ENCODE measurements at places on chromosomes 1 and 21.
A peak's percentile ranks its signal among the peaks of the same experiment; 100 is the strongest.

- DNase-seq = no peak
Observed at GRCh38 chr1:34884536-34884935, 25.0 kb upstream of the SMIM12 start.

DNA sequence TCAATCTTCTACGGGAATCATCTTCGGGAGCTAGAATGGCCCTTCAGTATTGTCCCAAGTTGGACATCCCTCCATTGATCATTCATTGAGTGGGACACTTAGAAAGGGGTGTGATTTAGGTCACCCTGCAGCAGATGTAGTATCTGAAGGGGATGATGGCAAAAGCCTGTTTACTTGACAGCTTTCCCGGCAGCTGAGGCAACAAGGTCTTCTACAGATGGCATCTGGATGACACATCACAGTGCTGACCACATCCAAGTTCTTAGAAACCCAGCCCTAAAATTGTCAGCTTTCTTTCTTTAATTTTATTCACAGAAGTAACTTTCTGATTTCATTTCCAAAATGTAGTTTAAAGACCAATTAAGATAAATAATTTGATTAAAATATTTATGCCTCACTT lies 150.3 kb downstream of the AMY1C start:
- no peak for DNase-seq

- no peak for DNase-seq
Observed at GRCh38 chr1:169989246-169989645, 85.2 kb downstream of the KIFAP3 start.

GRCh38 chr1:215797859-215798258 lies 230.8 kb downstream of the KCTD3 start:
- DNase-seq = no peak

DNA sequence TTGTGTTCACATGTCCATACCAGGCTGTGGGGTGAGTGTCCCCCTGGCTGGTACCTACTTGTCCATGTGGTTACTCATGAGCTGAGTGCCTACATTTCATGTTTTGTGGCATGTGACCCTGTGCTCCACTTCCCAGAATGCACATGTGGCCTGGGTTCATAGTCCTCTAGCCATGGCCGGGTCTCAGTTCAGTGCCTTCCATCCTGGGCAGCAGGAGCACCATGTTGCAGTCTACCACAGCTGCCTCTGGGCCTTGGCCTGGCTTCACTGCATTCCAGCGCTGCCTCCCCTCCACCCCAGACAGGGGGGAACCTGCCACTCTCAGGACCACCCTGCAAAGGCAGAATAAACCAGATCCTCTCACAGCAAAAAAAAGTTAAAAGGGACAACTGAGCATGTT lies 5.5 kb downstream of the CEPT1 start:
- no peak for DNase-seq

DNA sequence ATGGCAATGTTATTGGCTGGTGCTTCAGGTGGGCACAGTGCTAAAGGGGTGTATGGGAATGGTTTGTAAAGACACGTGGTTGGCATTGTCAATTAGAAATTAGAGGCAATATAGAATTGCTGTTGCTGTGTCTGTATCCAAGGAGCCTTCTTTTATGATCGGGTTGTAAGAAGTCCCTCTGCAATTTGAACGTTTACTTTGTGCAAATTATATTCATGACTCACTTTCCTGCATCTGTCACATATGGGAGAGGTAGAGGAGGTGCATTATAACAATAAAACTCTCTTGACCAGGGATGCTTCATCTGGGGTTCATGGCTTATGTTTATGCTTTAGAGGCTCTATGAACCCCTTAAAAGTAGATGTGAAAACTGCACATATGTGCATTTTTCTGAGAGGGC lies 130.4 kb upstream of the DNAH14 start:
- DNase-seq = no peak

GRCh38 chr1:165603810-165604209 lies 27.2 kb upstream of the MGST3 start:
- no peak for DNase-seq

- DNase-seq = no peak
Observed at GRCh38 chr1:89622895-89623294, 10.0 kb upstream of the LRRC8C start.

DNA sequence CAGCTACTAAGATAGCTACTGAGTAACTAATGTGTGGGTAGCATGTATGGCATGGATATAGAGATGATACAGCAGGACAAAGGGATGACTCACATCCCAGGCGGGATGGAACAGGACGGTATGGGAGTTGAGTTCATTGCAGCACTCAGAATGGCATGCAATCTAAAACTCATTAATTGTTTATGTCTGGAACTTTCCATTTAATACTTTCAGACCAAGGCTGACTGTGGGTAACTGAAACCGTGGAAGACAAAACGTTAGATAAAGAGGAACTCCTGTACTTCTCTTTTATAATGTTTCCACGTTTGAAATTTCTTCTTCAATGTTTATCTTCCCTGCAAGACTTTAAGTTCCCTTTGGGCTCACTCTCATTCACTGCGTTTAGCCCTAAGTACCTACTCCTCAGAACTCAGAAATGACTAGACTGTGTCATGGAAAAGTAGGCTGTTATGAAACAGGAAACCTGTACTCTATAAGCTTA lies 151.9 kb downstream of the MAGI3 start:
- peak; percentile 9 for DNase-seq

DNA sequence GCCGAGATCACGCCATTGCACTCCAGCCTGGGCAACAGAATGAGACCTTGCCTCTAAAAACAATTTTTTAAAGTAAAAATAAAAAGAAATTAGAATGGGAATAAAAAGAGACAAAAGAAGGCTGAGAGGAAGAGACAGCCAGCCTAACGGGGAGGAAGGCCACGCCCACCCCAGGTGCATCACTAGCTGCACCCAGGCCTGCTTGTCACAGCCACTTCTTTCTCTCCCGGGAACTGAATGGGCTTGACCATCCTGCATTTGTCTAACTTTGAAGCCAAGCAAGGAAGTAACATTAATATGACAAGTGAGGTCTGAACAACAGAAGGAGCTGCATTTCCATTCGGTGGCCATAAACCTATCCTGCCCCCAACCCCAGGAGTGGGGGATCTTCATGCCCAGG lies 20.8 kb upstream of the EFNA1 start:
- no peak for DNase-seq

DNA sequence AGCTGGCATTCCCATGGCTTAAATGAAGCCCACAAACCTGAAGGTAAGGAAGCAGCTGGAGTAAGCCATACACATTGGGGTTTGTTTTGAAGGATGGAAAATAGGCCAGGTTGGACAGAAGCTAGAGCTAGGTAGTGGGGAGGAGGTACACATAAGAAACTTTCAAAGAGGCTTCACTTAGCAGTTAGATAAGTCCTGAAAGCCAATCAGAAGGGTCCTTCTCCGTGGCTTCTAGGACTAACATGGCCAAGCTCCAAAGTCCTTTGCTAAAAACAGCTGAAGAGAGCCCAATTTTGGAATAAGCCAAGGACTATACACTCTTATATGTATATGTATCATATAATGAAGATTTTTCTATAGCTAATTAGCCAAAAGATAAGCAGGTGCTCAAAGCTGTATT lies 1.8 kb downstream of the EYA3 start:
- DNase-seq = no peak

DNA sequence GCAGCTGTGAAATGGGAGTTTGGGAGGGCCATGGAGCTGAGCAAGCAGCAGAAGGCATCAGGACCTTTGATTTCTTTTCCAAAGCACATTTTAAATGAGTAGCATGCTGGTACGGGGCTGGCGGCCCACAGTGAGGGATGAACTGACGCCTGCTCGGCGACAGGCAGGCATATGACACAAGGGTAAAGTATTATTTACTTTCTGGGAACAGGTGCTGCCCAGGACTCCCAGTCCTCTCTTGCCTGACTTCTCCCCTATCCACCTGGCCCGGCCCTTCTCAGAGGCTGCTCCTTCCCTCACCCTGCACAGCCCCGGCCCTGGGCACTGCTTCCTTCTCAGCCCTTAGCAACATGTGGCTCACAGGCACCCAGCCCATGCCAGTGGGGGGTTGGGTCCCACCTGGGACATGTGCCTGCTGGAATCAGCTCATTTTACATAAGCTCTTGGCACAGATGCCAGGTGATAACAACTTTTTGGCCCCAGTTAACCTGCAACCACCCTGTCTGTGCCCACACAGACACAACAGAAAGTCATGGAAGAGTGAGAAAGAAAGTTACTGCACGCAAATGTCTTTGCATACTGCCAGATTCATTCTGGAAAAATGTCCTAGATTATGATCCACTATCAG lies 112.3 kb upstream of the GADD45A start:
- DNase-seq = no peak

- no peak for DNase-seq
Observed at GRCh38 chr1:16053781-16054502, 10.4 kb downstream of the CLCNKB start.

DNA sequence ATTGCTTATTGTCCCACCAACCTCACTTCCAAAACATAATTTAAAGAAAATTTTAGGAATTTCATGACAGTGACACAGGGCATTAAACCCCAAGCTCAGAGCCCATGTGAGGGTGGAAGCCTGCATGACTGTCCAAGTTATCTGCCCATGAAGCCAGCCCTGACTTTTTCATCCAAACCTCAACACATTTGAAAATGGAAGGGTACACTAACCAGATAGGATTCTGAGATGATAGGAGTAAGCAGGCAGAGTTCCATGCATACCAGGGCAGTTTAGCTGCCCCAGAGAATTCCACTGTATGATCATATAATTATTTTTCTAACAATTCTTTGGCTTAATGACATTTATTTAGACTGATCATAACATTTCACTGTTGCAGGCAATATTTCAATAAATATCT lies 986.0 kb downstream of the TTLL7 start:
- no peak for DNase-seq

DNA sequence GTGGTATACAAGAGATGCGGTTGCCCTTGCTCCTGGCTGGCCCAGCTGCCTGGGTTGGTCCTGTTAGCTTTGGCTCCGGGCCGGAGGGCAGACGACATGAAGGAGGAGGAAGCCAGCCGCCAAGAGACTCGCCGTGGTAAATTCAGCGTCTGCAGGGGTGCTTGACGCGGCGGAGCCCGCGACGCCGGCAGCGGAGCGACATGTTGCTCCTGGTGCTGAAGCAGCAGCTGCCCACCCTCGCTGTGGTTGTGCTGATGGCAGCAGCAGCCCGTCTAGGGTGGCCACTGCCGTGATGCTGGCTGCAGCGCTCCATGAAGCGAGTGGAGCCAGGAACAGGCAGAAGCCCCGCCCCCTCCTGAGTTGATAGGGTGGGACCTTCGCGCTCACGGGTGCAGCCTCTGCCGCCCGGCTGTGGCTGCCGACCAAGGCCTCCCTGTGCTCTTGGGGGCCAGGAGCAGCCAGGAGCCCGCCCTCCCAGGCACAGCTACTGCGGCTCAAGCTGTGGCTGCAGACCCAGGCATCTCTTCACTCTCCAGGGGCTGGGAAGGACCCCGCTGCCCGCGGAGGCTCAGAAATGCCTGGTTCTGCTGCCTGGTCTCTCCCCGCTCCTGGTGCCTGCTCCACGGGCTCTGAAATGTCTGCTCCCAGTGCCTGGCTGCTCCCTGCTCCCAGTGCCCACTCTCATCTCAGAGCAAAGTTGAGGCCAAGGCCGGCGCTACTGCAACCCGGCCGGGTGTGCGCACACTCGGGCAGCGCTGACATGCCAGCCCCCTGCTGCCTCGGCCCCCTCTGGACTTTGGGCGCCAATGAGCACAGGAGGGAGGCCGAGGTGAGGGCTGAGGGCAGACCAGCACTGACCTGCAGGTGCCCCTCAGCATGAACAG lies 4.4 kb upstream of the ZNF692 start:
- DNase-seq = no peak

GRCh38 chr21:45792682-45793383 lies 149.3 kb downstream of the PCBP3 start:
- no peak for DNase-seq

DNA sequence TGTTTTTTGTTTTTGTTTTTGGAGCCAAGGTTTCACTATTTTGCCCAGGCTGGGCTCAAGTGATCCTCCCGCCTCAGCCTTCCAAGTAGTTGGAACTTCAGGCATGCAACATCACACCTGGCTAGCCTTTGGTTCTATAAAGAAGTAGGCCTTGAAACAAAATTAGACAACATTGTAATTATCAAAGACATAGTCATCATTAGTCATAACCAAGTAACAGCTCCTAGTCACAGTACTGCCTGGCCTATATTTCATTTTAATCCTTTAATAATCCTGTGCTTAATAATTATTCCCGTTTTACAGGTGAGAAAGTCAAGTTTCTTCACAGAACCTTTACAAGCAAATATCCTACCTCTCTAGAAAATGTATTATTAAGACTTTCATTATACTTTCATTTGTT lies 52.3 kb upstream of the TBX15 start:
- no peak for DNase-seq

GRCh38 chr21:45157932-45158331 lies 83.6 kb downstream of the ADARB1 start:
- DNase-seq = no peak

DNA sequence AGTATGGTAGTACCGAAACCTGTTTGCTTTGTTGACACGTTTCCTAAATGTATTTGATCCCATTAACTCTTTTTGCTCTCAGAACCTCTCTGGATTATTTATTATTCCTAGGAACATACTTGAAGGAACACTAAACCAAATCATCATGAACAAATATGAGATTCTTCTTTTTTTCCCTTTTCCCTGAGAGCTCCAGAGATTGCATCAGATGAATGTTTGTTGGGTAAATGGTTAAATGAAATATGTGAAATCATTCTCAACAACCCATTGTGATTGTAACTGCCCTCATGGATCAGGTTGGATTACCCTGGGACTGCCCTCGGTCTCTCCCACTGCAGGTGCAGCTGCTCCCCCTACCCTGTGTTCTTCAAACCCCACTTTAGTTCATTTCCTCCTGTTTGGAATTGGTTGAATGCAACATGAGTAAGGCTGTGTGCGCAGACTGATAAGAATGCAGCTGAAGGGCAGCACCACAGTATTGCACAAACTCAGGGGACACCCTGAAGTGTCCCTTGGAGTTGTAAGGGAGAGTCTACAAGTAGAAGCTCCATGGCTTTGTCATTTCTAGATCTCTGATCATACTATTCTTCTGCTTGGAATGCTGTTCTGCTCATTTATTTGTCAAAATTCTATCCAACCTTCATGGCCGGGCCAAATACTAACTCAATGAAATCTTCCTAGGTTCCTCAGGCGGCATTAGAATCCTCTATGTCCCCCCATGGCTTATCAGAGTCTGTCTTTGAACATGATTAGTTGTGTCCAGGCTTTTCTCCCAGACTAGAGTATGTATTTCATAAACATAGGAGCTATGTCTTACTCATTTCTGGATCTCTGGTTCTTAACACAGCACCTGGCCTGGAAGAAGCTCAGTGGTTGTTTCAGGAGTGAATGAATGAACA lies 47.1 kb upstream of the NEK2 start:
- no peak for DNase-seq

DNA sequence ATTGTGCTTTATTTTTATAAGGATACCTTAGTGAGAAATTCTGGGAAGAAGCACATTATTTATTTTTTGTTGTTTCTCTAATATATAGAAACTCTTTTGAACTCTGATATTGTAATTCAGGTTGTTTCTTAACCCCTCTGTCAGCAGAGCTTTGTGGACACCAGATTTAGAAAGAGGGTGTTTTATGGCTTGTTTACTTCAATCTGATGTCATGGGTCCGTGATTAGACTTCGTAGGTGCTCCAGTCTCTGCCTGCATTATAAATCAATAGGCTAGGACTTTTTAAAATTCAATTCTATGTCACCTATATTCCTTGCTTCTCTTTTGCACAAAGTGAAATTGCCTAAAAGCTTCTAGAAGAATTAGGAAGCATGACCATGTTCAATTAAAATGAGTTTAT lies 47.3 kb upstream of the CCDC190 start:
- DNase-seq = no peak

Data from COLO829 (cell line).